ENCODE measurements at places on chromosomes 2 and 18. TPM values are rescaled to one million over a fixed set of nuclear protein-coding genes. Genes with fewer than 3 reads are reported as not detected.

DNA sequence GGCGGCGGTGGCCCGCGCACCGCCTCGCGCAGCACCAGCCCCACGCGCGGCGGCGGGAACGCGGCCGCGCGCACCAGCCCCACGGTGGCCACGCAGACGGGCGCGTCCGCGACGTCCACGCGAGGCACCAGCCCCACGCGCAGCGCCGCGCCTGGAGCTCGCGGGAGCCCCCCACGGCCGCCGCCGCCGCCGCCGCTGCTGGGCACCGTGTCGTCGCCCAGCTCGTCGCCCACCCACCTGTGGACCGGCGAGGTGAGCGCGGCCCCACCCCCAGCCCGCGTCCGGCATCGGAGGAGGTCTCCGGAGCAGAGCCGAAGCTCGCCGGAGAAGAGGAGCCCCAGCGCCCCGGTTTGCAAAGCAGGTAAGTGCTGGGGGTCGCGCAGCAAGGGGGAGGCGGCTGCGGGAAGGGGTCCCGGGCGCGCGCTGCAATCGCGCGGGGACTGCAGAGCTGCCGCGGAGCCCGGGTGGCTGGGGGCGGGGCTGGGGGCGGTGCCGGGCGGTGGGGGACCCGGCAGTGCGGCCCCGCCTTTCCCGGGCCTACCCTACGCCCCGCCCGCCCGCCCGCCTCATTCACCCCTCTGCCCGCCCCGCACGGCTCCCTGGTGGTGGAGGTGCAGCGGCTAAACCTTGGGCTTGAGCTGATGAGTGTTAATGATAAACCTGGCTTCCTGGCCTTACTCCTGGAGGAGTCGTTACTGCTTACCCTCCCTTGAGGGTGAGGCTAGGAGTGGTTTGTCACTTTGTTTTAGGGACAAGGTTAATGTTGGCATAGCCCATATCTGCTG is 851 bp downstream of the FAM117B start:
- peak; percentile 92 for DNase-seq

DNA sequence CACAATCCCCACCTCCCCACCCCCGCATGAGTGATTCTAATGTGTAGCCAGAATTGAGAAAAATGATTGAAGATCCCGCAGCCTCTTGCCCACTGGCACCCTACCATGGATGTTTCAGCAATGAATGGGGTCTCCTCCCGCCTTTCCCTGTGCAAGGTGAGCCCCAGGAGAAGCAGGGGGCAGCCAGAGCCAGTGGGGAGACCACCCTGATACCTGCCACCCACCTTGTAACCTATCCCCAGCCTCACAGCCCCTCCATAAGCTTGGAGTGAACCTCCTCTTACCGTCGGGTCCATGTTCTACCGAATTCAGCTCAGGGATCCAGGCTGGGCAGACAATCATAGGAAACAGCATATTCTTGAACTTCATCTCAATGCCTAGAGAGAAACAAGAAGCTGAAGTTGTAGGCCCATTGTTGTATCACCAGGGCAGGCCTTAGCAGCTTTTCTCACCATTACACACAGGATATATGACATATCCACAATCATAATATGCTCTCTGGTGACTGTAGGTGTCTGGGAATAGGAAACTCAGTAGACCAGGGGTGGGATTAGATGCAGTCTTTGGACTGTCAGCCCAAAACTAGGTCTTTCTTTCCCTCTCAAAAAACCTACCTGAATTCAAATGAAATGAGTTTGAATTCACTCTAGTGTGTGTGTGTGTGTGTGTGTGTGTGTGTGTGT is 30.9 kb downstream of the XDH start:
- DNase-seq, result no peak

DNA sequence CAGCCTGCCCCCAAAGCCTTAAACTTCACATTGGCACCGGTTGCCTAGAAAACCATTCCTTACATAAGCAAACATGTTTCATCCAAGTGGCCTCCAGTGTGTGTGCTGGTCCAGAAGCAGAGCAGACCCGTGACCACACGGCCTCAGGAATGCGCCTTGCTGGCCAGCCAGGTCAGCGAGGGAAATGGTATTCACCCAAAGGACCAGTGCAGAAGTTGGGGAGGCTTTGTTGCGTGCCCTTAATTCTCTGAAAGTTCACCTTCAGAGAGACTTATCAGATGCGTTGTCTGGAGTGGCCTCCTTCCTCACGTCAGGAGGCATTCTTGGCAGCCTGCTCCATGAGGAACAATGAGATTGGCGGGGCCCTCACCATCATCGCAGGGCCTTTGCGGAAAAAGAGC is 25.9 kb downstream of the NRP2 start:
- no peak for DNase-seq

DNA sequence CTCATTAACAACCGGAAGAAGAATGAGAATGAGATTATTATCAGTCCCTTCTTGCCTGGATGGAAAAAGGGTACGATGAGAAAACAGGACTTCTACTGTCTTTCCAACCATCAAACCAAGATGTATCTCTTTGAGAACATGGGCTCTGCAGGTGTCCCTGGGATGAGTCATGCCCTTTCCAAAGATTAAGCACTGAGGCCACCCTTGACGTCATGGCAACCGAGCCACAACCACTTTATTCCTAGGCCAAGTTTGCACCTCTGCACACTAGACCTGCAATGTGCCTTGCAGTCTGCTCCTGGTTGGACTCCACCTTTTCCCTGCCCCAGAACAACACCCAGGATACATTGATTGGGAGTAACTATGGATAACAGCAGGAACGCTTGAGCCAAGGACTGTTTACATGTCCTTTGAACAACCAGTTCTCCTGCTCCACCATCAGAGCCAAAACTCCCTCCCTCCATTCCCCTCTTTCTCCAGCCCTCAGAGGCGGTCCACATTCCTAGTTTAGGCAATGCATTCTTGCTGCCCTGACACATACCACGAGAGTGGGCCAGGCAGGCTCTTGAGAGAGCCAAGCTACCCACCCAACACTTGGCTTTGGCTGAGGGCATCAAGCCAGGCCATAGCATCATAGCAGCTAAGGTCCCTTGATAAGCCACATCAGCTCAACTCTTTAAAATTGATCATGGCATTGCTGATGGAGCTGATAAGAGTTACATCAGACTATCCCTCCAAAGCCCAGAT is 310.7 kb downstream of the TNS1 start:
- peak; percentile 13 for DNase-seq

KLHL41 gene
- total RNA-seq, result 1.3 TPM

DNA sequence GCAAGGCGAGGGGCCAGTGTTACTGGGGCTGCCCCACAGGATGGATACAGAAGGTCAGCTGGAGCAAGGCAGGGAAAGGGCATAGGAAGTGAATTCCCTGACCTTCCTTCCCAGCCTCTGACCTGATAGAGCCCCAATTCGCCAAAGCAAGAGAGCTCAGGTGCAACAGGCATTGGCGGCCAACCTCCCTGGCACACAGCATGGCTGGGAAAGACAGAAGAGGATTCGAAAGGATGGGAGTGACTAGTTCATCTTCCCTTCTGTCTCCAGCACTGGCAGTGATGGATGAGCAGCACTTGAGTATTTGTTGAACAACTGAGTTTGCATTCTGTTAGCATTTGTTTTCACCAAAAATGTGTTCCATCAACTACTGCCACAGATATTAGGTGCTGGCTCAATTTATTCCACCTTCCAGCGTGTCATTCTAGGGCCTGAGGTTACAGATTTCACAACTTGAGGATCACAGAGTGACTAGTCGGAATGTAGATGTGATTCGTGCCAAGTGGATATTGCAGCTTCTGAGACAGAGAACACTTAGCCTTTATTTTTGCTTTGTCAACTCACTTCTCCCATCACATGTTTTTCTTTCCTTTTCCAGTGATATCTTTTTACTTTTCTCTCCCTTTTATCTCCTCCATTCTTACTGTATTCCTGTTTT is 6.2 kb downstream of the COPS8 start:
- DNase-seq, result no peak

DNA sequence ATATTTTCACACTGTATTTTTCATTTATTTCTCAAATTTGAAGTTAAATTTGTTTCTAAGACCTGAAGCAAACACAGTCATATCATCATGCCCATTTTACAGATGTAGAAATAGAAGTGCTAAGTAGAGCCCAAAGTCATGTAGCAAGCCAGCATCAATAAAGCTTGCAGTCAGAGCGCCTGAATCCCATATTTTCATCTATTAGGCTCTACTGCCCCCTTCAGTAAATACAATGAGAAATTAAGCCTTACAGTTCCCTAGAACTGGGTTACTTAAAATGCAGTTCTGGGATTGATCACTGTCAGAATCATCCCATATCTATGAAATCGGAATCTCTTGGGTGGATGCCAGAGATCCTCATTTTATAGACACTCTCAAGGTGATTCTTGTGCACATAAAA is 419.9 kb downstream of the TGIF1 start:
- no peak for DNase-seq

DPP4 gene
- total RNA-seq, result 0.99 TPM

DLX1 gene
- not detected for total RNA-seq

RAB12 gene
- 26.7 TPM for total RNA-seq
